ENCODE measurements at places on chromosomes 6 and 20. TPM values are rescaled to one million over a fixed set of nuclear protein-coding genes. Genes with fewer than 3 reads are reported as not detected.

The ARHGAP18 gene
- total RNA-seq = 47.1 TPM

The TP53INP2 gene
- 4.2 TPM for total RNA-seq

The RPS21 gene
- total RNA-seq = 357 TPM

The PGC gene
- total RNA-seq = not detected

The HEBP2 gene
- total RNA-seq = 13.8 TPM

The MCCD1 gene
- not detected for total RNA-seq

The TMEM74B gene
- not detected for total RNA-seq

All from fibroblast of villous mesenchyme (primary cell).